Activated gamma-delta T cell (primary cell): ENCODE measurements at places on chromosomes 3 and 15.

DNA sequence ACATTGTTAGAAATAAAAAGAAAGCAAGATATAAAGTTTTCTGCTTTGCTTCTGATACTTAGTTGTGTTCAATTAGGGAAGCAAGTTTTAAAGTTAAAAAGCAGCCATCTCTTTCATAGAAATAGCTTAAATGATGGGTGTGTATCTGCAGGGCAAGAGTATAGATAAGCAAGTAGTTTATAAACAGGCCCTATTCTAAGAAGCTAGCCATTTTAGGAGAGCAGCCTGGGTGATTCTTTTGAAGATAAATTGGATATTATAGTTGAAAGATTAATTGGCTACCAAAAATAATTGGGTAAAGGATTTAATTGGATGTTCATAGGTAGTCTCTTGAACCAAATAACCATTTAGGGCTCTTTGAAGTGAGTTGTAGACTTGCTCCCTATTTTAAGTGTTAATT lies 5.6 kb downstream of the EIF3J start:
- DNase-seq, result no peak

- no peak for DNase-seq
Measured at GRCh38 chr15:72110355-72110754, 7.6 kb downstream of the MYO9A start.

DNA sequence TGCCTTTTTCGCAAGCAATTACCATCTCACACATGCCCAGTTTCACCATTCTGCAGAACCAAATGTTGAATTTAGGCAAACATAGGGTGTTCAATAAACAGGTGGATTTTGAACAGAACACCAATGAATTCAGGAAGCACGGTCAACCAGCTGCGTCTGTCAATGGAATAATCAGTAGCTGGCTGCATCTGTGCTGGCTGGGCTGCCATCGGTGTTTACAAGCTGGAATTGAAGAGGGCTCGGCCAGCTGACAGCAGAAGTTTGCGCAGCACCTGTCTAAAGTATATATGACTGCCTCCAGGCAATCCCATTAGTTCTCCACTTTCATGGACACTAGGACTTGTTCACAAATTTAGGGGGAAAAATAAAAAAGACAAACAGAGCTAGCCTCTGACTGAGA lies 996.4 kb upstream of the CFAP20DC start:
- DNase-seq, result no peak

- no peak for DNase-seq
Measured at GRCh38 chr3:23389686-23390085, 186.6 kb downstream of the UBE2E2 start.

GRCh38 chr15:55250392-55250791 lies 39.2 kb downstream of the RAB27A start:
- no peak for DNase-seq

DNA sequence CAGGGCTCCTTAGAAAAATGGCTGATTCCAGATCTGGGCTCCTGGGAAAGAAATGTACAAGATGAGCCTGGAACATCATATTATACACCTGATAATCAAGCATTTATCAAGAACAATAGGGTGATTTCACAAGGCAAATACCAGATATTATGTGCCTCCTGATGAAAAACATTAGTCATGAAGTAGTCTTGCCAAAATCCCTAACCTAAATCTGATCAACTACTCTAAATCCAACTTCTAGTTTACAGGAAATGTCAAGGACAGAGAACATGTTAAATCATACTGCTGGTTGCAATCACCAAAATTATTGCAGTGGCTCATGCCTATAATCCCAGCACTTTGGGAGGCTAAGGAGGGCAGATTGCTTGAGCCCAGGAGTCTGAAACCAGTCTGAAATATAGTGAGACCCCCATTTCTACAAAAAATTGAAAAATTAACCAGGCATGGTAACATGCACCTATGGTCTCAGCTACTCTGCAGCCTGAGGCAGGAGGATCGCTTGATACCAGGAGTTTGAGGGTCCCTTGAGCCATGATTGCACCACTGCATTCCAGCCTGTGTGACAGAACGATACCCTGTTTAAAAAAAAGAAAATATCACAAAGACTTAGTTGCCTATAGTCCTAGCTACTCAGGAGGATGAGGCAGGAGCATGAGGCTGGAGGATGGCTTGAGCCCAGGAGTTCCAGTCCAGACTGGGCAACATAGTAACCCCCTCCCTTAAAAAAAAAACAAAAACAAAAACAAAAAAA lies 34.9 kb upstream of the ATP13A3 start:
- no peak for DNase-seq

GRCh38 chr3:103601666-103602065 lies 1166.9 kb downstream of the ZPLD1 start:
- no peak for DNase-seq

- no peak for DNase-seq
Measured at GRCh38 chr15:29759596-29759995, 62.7 kb downstream of the TJP1 start.

DNA sequence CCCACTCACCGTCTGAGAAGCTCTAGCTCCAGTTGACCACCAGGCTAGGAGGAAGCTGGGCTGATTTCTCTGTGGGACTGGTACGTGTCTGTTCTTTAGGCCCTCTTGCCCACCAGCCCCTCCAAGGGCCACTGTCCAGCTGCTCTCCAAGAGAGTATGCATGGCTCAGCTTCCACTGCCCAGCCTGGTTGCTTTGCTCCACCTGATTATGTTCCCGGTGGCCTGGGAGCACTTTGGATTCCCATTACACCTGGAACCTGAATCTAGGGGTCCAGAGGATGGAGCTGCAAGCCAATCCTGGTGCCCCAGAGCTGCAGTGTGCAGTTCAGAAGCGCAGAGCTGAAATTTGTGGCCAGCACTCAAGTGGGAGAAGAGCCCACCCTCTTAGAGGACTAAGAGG lies 402.1 kb upstream of the CNTN6 start:
- no peak for DNase-seq

DNA sequence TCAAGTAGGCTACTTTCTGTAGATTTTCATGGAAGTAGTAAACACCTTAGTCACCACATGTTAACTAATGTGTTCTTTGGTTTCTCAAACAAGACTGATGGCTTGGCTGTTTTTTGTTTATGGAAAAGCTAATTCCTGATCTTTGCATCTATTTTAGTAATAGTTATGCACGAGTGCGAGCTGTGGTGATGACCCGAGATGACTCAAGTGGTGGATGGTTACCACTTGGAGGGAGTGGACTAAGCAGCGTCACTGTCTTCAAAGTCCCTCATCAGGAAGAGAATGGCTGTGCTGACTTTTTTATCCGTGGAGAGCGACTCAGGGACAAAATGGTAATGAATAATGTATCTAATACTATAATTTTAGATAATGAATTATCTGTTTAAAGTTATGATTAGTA lies 46.6 kb downstream of the SPRED1 start:
- DNase-seq, result no peak

GRCh38 chr15:32774022-32774421 lies 56.2 kb downstream of the GREM1 start:
- no peak for DNase-seq

DNA sequence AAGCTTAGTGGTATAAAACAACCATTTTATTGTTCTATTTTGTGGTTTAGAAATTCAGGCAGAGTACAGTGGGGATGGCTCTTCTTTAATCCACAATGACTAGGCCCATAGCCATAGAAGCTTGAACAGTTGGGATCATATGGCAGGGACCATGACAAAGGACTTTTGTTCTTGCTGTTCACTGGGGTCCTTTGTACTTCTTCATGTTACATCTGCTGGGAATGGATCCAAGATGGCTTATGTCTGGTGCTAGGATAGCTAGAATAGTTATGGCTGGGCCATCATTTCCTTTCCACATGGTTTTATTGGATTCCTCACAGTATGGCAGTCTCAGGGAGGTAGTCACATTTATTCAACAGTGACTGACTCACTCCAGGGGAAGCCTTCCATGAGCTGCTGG lies 427.9 kb upstream of the AGTR1 start:
- DNase-seq, result no peak

DNA sequence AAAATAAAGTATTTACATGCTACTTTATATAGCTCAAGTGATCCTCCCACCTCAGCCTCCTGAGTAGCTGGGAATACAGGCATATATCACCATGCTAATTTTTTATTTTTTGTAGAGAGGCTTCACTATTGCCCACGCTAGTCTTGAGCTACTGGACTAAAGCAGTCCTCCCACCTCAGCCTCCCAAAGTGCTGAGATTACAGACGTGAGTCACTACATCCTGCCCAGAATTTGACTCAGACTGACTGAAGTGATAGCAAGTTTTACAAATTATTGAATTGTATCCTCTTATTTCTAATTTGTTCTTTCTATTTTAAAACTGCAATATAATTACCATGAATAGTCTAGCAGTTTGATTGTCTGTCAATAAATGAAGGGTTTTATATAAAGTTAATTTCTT lies 210.3 kb upstream of the CGNL1 start:
- no peak for DNase-seq

DNA sequence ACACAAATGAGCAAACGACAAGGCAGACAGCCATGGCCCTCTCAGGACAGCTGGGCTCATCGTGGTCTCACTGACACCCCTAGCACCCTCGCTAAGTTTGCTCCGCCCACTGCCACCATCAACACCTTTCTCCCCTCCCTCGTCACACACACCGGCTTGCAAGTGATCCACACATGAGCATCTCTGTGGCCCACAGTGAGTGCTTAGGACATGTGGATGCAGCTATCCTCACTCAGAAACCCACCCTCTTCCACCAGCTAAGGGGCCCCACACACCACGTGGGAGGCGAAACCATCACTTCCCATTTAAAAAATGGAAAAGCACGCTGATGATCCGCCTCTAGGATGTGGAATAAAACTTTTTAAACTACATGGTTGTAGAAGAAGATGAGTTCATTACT lies 105.6 kb downstream of the OCA2 start:
- no peak for DNase-seq

- DNase-seq, result no peak
Measured at GRCh38 chr15:71743861-71744382, 66.4 kb upstream of the NR2E3 start.

GRCh38 chr3:187112934-187113793 lies 26.1 kb downstream of the RPL39L start:
- DNase-seq, result no peak

DNA sequence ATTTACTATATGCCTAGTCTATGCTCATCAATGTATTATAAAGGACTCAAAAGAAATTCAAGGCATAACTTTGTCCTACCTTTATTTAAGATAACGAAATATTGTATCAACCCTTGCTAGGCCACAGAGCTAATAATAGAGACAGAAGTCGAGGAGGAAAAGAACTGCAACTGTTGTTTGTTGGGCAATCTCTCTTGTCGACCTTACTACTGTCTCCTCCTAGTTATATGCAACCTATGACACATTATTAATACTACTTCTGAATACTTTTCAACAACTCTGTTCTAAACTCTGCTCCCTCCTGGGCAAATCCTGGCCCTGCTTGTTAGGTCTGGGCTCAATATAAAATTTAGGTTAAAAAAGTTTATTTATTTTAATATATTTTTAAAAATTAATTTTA lies 24.6 kb downstream of the SPPL2A start:
- DNase-seq, result no peak

GRCh38 chr15:76996526-76997401 lies 1.8 kb downstream of the PSTPIP1 start:
- DNase-seq, result peak; percentile 25

GRCh38 chr3:151925419-151925818 lies 52.0 kb downstream of the SUCNR1 start:
- DNase-seq, result no peak

GRCh38 chr3:185734725-185735096 lies 90.1 kb downstream of the IGF2BP2 start:
- DNase-seq, result no peak
